Breast epithelium (tissue), 4 donors: ENCODE measurements at places on chromosomes 13 and 19.

GRCh38 chr19:51691074-51691583 lies 2.0 kb upstream of the SPACA6 start:
- peaks cover 18% of the 10 kb centered on the region for H3K4me1 ChIP-seq
- H3K4me3 ChIP-seq: peak overlapping the region; percentile 100
- H3K27ac ChIP-seq: peak overlapping the region; percentile 96
- DNase-seq: no peak
- no peaks in the 10 kb centered on the region for H3K27me3 ChIP-seq
- H3K36me3 ChIP-seq: no peaks in the 10 kb centered on the region

GRCh38 chr13:38265132-38265497 lies 84.5 kb upstream of the UFM1 start:
- H3K36me3 ChIP-seq: no peaks in the 10 kb centered on the region
- no peak for DNase-seq
- H3K4me3 ChIP-seq: no peak overlapping the region
- no peaks in the 10 kb centered on the region for H3K4me1 ChIP-seq
- H3K27ac ChIP-seq: no peak overlapping the region

- no peaks in the 10 kb centered on the region for H3K36me3 ChIP-seq
- peak overlapping the region; percentile 99 for H3K27ac ChIP-seq
- peaks cover 34% of the 10 kb centered on the region for H3K4me1 ChIP-seq
- DNase-seq: no peak
- H3K4me3 ChIP-seq: peak overlapping the region; percentile 85
Observed at GRCh38 chr19:2236064-2236313, 140 bp downstream of the PLEKHJ1 start.

GRCh38 chr13:74134777-74135325 lies 647 bp upstream of the KLF12 start:
- H3K4me1 ChIP-seq: no peaks in the 10 kb centered on the region
- H3K4me3 ChIP-seq: peak overlapping the region; percentile 86
- no peaks in the 10 kb centered on the region for H3K27me3 ChIP-seq
- peak overlapping the region; percentile 90 for H3K27ac ChIP-seq
- no peak for DNase-seq

- no peaks in the 10 kb centered on the region for H3K27me3 ChIP-seq
- H3K36me3 ChIP-seq: no peaks in the 10 kb centered on the region
- H3K27ac ChIP-seq: no peak overlapping the region
- no peaks in the 10 kb centered on the region for H3K4me1 ChIP-seq
- H3K4me3 ChIP-seq: no peak overlapping the region
Observed at GRCh38 chr13:99636728-99637353, 135.6 kb downstream of the TM9SF2 start.

DNA sequence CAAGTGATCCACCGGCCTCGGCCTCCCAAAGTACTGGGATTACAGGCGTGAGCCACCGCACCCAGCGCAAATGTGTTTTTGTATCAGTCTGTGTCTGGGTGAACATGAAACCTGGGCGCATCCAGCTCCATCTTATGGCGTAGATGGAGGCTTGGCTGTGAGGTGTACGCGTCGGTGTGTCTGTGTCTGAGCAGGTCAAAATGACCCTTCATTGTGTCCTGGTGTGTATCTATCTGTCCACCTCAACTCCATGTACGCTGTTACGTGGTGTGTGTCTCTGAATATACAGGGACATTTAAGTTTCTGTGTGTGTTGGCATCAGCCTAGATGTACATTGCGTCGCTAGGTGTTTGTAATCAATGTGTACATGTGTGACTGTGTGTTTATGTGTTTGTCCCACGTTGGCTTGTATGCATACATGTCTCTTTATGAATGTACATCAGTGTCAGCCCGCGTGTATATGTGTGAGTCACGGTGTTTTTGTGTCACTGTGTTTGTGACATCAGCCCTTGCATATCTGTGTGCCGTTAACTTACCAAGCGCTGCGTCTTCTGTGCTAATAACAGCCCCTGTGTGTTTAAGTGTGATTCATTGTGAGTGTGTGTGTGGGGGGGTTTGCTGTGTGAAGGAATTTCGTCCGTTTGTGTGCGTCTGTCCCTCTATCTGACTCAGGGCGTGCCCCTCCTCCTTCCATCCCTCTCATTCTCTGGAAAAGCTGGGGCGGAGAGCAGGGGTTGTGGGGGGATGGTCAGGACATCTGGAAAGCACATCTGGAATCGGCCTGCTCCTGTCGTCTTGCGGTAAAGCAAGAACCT lies 6.4 kb downstream of the AXL start:
- peak; percentile 35 for DNase-seq
- H3K27ac ChIP-seq: peak overlapping the region; percentile 83
- peaks cover 8% of the 10 kb centered on the region for H3K4me1 ChIP-seq

GRCh38 chr19:50325310-50326100 lies 3.7 kb downstream of the KCNC3 start:
- no peak overlapping the region for H3K27ac ChIP-seq
- H3K4me3 ChIP-seq: no peak overlapping the region

- H3K36me3 ChIP-seq: no peaks in the 10 kb centered on the region
- DNase-seq: no peak
- no peak overlapping the region for H3K4me3 ChIP-seq
Observed at GRCh38 chr13:114319441-114319913, 5.2 kb downstream of the CHAMP1 start.

GRCh38 chr13:66071608-66072007 lies 1158.5 kb downstream of the PCDH9 start:
- no peaks in the 10 kb centered on the region for H3K4me1 ChIP-seq
- H3K27me3 ChIP-seq: no peaks in the 10 kb centered on the region
- H3K4me3 ChIP-seq: no peak overlapping the region
- no peak overlapping the region for H3K27ac ChIP-seq

DNA sequence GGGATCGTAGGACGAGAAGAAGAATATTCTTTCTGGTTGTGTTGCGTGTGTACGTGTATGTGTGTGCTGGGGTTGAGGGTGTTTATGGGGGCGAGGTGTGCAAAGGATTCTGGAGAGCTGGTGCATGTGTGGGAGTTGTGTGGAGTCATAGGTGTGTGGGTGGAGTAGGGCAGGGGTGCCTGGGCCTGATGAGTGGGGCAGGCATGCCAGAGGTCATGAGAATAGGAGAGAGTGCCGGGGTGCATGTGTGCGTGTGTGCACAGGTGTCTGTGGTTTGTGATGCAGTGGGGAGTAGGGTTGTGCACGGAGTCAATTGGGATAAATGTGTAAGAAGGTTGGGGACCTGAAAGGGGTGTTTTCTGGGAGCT lies 649 bp downstream of the TMEM91 start:
- no peaks in the 10 kb centered on the region for H3K36me3 ChIP-seq
- H3K4me1 ChIP-seq: peaks cover 14% of the 10 kb centered on the region
- peak overlapping the region; percentile 65 for H3K4me3 ChIP-seq
- no peak for DNase-seq
- H3K27ac ChIP-seq: peak overlapping the region; percentile 83

DNA sequence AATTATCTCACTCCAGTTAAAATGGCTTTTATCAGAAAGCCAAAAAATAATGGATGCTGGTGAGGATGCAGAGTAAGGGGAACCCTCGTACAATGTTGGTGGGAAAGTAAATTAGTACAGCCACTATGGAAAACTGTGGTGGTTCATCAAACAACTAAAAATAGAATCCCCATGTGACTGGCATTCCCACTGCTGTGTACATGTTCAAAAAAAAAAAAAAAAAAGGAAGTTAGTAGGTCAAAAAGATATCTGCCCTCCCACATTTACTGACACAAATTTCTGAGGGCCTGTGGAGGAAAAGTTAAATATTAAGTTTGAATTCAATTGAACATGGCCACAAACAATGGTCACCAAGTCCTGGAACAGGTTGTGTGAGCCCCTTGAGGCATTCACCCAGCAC lies 9.8 kb upstream of the ZSCAN5A start:
- DNase-seq: no peak
- H3K4me3 ChIP-seq: no peak overlapping the region
- no peak overlapping the region for H3K27ac ChIP-seq
- no peaks in the 10 kb centered on the region for H3K4me1 ChIP-seq

DNA sequence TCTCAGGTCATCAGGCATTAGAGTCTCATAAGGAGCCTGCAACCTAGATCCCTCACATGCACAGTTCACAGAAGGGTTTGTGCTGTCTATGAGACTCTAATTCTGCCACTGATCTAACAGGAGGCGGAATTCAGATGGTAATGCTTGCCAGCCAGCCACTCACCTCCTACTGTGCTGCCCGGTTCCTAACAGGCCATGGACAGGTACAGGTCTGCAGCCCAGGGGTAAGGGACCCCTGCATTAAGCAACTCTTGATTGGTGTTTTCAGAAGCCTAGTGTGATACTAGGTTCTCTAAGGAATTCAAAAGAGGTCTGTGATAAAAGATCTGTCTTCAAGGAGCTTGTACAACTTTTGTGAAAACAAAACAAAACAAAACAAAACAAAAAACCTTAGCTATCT lies 31.1 kb downstream of the CAB39L start:
- no peak overlapping the region for H3K4me3 ChIP-seq
- H3K4me1 ChIP-seq: no peaks in the 10 kb centered on the region
- no peaks in the 10 kb centered on the region for H3K36me3 ChIP-seq

DNA sequence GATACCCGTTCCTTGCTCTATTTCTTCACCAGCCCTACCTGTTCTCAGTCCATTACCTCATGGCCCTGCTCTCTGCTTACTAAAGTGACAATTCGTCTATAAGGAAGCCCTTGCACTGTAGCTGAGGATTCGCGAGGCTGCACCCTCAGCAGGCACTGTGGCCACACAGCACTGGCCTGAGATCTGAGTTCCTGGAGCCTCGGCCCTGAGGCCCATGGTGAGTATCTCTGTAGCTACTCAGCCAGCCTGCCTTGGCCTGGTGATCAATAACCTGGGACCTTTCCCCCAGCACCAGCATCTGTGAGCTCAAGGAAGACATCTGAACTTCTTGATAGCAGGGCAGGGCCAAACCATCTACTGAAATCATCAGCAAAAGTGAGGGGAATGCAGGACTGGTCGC lies 90.7 kb downstream of the RGCC start:
- no peak overlapping the region for H3K4me3 ChIP-seq
- H3K27ac ChIP-seq: peak overlapping the region; percentile 31

DNA sequence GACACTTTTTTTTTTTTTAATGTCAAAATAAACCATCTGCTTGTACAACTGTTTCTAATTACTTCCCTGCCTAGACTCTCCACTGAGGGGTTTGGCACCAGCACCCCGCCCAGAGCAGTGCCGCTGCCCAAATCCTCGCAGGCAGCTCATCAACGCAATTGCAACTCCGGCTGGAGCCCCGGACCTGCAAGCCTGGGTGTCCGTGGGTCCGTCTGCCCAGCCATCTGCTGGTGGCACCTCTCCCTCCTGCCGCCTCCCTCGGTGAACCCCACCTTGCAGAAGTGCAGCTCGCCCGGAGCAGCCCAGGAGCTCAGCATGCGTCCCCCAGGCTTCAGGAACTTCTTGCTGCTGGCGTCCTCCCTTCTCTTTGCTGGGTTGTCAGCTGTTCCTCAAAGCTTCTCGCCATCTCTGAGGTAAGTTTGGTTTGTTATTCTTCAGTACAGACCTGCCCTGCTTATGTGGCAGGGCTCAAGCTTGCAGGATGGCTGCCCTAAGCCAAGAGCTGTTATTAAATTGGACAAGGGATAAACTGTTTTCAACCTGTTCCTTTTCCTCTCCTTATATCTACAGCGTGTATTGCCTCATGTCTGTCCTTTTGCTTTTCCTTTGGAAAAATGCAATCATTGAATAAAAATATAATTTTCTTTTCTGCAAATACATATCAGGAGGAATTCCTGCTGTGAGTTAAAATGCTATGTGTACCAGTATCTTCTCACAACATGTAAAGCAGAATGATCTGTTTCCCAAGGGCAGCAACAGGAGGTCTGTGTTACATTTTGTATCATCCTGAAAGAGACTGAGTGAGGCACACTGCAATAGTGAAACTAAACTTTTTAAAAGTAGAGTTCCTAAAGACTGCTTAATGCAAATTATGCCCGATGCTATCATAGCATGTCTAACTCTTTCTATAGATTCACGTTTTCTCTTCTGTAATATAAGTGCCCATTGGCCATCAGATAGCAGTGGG lies at the start of gene ITGBL1:
ITGBL1 (plus strand) TSS at position 157 of the 967 bp plus-strand sequence; CDS start at position 316, 159 bp downstream.
- peak within 1 kb of the TSS; percentile 50 for H3K4me3 ChIP-seq
- peak within 1 kb of the TSS; percentile 71 for H3K27ac ChIP-seq
- DNase-seq: no peak
- no peaks in the 10 kb centered on the region for H3K4me1 ChIP-seq
- no peaks in the 10 kb centered on the region for H3K27me3 ChIP-seq
- no peaks in the 10 kb centered on the region for H3K36me3 ChIP-seq

DNA sequence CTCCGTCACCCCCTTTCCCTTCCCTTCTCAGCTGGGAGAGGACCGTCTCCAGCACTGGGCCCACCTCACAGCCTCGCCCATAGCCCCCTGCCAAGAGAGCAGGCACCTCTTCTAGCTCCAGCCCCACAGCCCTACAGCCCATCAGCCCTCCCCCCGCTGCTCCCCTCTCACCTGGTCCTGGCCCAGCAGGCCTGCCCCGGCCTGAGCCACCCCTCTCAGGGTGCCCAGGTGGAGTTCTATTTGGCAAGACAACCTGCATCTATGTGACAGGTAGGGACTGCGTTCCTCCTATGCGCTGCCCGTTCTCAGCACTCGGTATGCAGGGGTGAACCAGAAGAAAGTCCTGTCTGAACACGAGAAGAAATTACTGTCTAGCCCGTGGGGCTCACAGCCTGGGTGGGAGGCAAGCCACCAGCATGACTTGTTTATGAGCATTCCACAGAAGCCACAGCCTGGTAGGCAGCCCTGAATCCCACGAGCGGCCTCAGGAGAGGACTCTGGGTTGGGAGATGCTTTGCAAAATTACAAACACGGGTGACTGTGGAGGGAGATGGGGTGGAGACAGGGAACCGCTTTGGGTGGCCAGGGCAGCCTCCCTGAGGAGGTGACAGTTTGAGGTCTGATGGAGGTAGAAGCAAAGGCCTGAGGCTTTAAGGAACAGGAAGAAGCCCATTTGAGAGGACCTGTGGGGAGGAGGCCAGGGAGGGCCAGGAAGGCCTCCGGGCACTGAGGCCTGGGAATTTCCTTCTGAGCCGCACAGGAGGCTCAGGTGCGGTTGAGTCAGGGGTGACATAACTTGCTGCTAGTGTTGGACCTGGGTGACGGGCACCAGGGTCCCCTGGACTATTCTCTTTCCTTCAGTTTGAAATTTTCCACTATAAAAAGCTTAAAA lies 1.2 kb upstream of the PLEKHF1 start:
- DNase-seq: peak; percentile 50
- no peaks in the 10 kb centered on the region for H3K27me3 ChIP-seq
- H3K4me1 ChIP-seq: peaks cover 40% of the 10 kb centered on the region

GRCh38 chr19:39996218-39996810 lies 546 bp upstream of the ZNF546 start:
- H3K27me3 ChIP-seq: no peaks in the 10 kb centered on the region
- peak overlapping the region; percentile 71 for H3K4me3 ChIP-seq
- H3K27ac ChIP-seq: peak overlapping the region; percentile 94
- no peaks in the 10 kb centered on the region for H3K4me1 ChIP-seq
- no peaks in the 10 kb centered on the region for H3K36me3 ChIP-seq
- no peak for DNase-seq

DNA sequence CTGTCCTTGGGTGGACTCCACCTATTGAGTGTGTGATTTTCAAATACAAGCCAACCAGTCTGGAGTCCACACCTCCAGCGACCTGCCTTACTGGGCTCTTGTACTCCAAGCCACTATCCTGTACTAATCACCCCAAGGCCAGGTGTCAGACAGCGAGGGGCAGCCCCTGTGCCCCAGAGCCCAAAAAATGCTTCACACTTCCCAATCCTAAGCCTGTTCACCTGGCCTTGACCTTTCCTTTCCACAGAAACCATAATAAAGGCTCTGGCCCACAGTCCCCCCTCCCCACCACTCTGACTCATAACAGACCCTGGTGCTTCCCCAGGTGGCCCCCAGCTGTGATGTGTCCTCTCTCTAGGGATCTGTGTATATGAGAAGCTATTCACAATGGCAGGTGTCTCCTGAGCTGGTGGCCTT lies 3.9 kb downstream of the CD209 start:
- H3K4me3 ChIP-seq: no peak overlapping the region
- peaks cover 36% of the 10 kb centered on the region for H3K27me3 ChIP-seq
- no peaks in the 10 kb centered on the region for H3K4me1 ChIP-seq

- peaks cover 12% of the 10 kb centered on the region for H3K27me3 ChIP-seq
- no peak overlapping the region for H3K27ac ChIP-seq
- no peak overlapping the region for H3K4me3 ChIP-seq
- H3K4me1 ChIP-seq: no peaks in the 10 kb centered on the region
Observed at GRCh38 chr19:51652266-51652665, 5.6 kb upstream of the SIGLEC14 start.
